Right ventricle myocardium inferior (tissue), 1 donor: ENCODE measurements at places on chromosomes 11 and 22.
A peak's percentile ranks its signal among the peaks of the same experiment; 100 is the strongest.

DNA sequence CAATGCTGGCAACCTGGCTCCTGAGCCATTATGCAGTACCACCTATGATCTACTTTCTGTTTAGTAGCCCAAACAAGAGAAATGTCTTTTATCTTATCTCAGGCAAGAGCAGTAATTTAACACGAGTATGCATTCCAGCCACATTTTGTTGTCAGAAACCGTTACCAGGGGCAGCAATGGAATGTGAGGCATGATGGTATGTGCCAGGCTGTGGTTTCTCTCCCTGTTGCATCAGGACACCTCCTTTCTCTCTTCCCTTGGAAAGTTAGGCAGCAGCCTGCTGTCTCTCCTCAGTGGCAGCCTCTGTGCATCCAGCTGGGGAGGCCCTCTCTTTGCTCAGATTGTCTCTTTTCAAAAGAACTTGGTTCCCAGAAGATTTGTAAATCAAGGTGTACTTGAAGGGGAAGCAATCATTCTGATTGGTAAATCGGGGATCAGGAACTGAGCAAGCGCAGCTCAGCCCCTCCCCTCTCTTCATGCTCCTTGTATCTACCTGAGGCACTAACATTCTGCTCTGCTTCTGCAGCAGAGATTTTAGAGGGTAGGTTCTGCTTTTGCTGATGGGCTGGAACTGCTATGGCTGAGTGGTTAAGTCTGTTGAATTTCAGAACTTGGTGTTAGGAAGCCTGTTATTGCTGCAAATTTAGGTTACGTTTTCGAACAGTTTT is 229.2 kb downstream of the ADAMTS15 start:
- DNase-seq = no peak

DNA sequence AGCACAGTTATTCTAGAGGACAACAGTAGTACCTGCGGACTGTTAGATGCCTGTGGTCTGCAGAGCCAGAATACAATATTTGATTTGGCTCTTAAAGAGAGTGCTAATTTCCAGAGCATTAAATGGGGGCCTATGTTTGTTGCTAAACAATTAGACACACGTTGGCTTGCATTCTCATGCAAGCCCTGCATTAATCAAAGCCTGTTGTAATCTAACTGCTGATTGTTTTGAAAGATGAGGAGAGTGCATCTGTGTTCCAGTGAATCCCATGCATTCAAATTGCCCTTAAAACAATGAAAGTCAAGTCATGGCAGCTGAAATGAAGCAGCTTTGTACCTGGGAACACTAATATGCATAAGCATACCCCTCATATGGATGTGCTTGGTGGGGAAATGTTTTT is 419.4 kb downstream of the DYNC2H1 start:
- DNase-seq = no peak

GRCh38 chr11:104799251-104799650 is 99.0 kb downstream of the CASP12 start:
- no peak for DNase-seq

GRCh38 chr11:119832202-119832935 is 103.4 kb upstream of the NECTIN1 start:
- no peak for DNase-seq

- no peak for DNase-seq
Measured at GRCh38 chr22:31275576-31275975, 16.7 kb downstream of the PIK3IP1 start.

DNA sequence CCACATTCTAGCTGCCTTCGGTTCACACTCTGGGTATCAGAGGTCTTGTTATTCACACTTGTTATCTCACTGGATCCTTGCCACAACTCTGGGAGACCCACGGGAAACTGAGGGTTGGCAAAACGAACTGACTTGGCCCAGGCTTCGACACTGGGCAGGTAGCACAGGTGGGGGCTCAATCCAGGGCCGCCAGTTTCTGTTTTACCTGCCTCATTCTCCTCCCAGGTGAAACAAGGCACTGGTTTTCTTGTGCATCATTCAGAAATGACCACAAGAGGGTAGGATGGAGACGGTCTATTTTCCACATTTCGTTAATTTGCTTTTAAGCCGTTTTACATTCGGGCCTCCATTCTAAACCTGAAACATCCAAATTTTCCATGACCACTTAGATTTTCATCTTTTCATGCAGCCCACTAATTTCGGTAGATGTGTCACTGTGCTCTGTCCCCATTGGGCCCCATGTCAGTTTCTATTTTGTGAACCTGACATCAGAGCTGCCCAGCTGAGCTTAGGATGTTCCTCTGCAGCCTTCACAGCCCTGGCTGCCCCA is 108.1 kb downstream of the KIAA1671 start:
- DNase-seq = no peak

DNA sequence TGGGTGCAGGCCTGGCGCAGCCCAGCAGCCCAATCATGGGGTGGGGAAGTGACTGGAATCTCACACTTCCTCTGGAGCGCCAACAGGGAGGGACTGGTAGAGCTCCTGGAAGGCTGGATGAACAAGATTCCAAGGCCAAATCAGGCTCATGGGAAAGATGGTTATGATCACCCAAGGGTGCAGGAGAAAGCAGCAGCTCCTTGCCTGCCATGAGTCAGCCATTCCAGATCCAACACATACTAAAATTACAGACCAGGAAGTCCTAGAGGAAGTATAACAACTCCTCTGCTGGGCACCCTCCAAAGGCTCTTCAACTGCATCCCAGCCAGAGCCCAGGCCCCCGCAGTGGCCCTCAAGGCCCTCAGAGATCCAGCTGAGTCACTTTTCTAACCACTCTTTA is 427.3 kb downstream of the TENM4 start:
- DNase-seq = no peak

GRCh38 chr11:2381494-2382128 is 4.5 kb downstream of the CD81 start:
- DNase-seq = peak; percentile 47

DNA sequence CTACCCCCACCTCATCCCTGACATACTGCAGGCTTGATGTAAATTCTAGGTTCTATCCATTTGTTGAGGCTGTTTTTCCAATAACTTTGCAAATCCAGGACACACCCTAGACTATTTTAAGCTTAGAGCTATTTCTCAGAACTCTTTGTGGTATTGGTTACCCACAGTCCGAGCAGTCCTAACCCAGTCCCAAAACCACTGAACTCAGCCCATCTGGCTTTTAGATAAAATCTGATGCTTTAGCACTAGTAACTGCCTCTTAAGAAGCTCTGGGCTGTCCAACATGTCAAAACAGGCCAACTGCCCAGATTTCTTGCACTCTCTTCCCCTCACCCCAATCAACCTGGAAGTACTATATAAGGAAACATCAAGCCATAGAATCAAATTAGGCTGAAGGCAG is 344.4 kb upstream of the CADM1 start:
- DNase-seq = no peak

DNA sequence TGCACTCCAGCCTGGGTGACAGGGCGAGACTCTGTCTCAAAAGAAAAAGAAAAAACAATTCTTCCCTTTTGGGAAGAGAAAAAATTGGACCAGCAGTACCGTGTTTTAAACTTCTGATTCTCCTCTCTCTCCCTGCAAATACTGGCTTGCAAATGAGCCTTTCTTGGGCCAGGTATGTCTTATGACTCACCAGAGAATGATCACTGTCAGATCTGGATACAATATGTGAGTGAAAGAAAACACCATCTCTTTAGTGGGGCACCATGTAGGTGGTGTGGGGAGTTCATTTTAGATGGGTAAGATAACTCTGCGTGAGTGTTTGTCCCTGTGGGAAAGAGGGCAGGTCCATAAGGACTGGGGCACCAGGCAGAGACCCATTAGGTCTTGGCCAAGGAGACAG is 2.4 kb upstream of the SCGB2A2 start:
- DNase-seq = no peak

DNA sequence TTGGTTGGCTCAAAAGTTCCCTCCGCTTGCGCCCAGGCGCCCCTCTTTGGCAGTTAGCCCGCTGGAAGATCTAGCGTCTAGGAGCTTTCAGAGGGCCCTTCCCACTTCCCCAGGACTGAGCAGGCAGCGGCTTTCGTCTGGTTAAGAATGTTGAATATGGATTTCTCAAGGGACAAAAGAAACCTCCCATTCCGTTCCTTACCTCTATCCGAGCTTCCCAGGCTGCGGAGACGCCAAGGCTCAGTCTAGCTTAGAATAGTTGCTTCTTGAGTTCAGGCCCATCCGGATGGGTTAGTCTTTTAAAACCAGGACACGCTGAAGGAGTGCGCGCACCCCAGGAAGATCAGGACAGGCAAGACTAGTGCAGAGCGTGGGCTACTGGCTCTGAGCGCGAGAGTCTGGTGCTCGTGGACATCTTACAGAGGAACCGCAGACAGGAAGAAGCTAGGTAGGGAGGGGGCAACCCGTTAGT is 1.6 kb downstream of the NELL1 start:
- no peak for DNase-seq

DNA sequence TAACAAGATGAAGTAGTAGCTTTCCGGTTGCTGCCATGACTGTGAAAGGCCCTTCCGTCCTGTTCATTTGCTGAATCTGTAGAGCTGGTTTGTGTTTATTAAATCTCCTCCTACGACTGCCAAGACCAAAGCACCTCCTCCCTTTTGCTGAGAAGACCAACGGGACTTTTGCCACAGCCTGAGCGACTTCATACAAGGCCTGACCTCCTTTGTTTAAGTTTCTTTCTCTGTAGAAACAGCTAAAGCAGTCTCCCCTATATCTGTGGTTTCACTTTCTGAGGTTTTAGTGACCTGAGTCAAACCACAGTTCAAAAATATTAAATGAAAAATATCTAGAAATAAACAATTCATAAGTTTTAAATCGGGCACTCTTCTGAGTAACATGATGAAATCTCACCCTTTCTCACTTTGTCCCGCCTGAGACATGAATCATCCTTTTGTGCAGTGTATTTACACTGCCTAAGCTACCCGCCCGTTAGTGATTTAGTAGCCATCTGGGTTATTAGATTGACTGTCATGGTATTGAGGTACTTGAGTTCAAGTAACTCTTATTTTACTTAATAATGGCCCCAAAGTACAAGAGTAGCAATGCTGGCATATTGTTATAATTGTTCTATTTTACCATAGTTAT is 119.1 kb upstream of the LRRC4C start:
- no peak for DNase-seq

GRCh38 chr11:71338801-71339395 is 86.5 kb upstream of the SHANK2 start:
- no peak for DNase-seq

GRCh38 chr11:10076458-10077141 is 217.4 kb downstream of the SBF2 start:
- peak; percentile 79 for DNase-seq

GRCh38 chr22:23210428-23211170 is 30.3 kb downstream of the BCR start:
- DNase-seq = no peak

DNA sequence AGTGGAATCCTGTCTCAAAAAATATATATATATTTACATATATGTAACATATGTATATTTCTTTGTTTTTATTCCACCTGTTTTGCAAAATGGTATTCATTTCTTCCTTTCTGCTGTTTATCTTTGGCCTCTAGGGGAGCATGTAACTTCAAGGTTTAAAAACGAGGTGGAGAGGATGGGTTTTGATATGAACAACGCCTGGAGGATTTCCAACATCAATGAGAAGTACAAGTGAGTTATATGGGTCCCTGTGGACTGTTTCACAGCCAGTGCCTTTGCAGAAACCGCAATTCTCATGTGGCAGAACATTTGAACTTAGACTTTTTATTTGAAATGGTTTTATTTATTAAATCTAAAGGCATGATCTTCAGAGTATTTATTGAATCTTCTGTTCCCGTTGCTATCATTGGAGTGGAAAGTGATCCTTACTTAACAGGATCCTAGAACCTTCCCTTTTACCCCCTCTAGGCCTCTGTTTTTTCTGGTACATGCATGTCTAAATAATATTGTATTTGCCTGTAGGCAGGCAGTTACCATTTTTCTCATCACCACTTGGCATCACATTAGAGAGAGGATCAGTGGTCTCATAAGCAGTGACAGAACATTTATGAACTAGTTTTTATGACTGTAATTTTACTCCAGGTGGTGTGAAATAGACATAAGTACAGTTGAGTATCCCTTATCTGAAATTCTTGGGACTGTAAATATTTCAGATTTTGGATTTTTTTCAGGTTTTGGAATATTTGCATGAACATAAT is 81.5 kb upstream of the HORMAD2 start:
- DNase-seq = no peak

DNA sequence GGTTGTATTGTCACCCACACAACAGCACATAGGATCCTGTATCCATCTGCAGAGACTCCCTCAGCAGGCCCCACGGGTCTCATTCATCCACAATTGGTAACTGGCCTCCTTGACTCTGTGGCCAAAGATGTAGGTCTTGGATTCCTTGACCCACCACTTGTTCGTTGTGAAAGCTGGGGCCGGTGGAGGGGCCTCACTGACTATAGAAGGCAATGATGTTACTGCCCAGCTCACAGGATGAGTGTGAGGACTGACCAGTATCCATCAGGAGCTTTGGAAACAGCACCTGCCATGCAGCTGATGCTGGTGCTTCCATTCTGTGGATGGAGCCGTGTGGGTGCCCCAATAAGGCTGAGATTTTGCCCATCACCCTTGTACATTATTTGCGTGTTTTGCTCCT is 615.7 kb downstream of the BRD1 start:
- DNase-seq = peak; percentile 11

- DNase-seq = no peak
Measured at GRCh38 chr11:131871006-131871405, 500.6 kb downstream of the NTM start.

- DNase-seq = no peak
Measured at GRCh38 chr11:19100885-19101284, 16.1 kb upstream of the ZDHHC13 start.

GRCh38 chr11:127042445-127042844 is 41.9 kb upstream of the KIRREL3 start:
- no peak for DNase-seq

DNA sequence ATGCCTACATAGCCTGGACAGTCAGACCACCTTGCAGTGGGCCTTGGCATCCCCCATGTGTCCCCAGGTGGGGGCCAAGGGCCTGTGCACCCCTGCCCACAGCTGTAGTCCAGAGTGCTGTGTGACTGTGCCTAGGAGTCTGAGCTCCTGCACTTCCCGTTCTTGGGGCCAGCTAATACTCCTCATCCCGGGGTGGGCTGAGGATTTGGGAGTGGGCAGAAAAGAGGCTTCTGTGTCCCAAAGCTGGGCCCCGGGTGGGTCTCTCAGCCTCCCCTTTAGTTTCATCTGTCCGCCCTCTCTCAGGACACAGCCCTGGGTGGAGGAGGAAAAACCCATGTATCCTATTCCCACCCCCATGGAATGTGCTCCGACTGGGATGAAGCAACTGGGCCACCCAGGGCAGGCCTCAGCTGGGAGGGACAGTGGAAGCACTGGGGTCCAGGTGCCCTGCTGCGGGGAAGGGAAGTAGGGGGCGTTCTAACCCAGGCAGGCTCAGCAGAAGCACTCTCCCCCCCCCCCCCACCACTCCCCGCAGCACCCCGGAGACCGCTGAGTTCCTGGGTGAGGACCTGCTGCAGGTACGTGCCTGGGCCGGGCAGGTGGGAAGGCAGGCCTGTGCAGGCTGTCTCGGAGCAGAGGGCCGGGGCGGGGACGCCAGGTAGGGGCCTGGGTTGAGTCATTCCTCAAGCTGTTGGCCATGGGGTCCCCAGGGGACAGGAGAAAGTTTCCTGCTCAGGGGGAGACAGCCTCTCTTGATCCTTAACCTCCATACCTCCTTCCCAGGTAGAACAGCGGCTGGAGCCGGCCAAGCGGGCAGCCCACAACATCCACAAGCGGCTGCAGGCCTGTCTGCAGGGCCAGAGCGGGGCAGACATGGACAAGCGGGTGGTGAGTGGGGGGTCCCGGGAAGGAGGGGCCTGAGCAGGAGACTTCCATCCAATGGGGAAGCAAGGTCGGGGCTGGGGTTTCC is 1.4 kb downstream of the SH3BP1 start:
- DNase-seq = peak; percentile 65

GRCh38 chr11:61091373-61092279 is 10.7 kb upstream of the CD5 start:
- no peak for DNase-seq

- DNase-seq = no peak
Measured at GRCh38 chr11:101014600-101015285, 114.9 kb downstream of the PGR start.
